Ammon's horn (tissue), 1 donor: ENCODE measurements at places on chromosomes 13 and 19.

DNA sequence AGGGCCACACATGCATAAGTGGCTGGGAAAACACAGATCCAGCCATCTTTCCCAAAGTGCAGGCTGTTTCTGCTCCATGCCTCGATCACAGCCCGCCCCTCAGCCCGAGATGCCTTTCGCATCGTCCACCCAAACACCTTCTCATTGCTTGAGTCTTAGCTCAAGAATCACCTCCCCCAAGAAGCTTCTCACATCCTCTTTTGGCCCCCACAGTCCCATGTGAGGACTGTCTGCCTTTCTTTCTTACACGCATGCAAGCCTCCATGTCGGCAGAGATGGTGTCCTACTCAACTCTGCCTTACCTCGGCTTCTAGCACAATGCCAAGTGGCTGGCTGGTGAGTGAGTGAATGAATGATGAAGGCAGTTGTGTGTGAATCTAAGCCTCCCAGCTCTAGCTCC, 18.1 kb upstream of the GSX1 start:
- DNase-seq: no peak

DNA sequence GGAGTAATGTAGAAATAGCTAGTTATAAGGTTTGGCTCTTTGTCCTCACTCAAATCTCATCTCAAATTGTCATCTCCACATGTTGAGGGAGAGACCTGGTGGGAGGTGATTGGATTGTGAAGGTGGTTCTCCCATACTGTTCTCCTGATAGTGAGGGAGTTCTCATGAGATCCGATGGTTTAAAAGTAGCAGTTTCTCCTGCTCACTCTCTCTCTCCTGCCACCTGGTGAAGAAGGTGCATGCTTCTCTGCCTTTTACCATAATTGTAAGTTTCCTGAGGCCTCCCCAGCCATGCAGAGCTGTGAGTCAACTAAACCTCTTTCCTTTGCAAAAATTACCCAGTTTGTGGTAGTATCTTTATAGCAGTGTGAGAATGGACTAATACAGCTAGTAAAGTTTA, 849.4 kb downstream of the DACH1 start:
- no peak for DNase-seq

DNA sequence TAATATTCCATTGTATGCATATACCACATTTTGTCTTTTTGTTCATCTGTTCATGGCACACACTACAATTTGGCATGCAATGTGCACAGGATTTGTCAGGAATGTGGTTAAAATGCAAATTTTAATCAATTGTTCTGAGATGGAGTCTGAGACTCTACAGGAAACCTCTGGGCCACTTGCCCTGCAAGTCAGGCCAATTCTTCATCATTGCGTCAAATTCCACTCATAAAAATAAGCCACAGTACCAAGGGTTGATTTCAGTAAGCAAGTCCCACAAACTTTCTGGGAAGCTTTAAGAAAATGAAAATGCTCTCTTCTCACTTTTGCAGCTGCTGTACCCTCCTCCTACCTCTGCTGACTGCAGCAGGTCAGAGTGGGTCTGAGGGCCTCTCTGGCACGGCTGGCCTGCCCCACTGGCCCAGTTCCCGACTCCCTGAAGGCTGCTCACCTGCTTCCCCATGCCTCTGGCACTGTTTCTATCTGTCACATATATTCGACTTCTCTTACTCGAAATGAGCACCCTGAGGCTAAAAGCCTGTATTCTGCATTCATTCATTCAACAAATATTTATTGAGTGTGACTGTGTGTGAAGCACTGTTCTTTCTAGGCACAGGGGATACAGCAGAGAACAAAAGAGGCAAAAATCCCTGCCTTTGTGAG, 83.8 kb upstream of the WASF3 start:
- DNase-seq: no peak

- no peak for DNase-seq
Measured at GRCh38 chr19:32418155-32418554, 12.6 kb downstream of the DPY19L3 start.

DNA sequence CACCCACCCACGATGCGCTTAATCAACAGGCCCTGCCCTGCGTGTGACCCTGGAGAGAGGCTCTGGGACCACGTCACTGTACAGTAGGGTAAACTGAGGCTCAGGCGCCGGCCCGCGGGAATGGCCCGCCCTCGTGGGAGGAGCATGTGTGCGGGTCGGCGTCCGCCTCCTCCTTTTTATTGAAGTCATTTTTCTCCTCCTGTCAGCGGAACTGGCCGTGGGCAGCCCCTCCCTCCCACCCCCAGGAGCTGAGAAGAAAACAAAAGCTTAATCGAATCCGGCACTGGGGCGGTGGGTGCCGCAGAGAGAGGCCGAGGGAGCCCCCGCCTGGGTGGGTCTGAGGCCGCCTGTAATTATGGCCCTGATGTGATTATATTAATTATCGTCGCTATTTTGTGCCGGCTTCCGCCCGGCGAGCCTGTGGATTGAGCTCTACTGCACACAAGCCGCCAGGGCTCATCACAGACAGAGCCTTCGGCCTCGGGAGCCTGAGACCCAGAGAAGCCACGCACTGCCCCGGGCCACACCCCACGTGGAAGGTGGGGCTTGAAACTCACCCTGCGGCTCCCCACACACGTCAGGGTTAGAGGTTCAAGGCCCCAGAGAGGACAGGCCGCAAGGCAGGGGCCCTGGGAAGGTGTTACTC, 7.0 kb downstream of the C2CD4C start:
- no peak for DNase-seq

DNA sequence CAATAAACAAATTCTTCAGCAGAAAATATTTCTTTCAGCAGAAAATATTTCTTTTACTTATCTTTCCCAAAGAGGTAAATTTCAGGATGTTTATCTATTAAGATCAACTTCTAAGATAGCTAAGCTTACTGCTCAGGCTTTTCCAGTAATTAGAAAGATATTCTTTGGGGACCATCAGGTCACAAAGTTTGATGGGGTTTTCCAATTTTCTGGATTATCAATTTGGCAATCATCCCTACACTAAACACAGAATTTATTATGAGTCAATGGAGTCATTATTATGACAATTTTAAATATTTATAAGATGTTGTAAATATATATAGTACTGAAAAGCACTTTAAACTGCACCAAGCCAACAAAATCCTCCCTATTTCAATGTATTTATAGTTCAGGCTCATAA, 137.6 kb downstream of the AKAP11 start:
- DNase-seq: no peak

DNA sequence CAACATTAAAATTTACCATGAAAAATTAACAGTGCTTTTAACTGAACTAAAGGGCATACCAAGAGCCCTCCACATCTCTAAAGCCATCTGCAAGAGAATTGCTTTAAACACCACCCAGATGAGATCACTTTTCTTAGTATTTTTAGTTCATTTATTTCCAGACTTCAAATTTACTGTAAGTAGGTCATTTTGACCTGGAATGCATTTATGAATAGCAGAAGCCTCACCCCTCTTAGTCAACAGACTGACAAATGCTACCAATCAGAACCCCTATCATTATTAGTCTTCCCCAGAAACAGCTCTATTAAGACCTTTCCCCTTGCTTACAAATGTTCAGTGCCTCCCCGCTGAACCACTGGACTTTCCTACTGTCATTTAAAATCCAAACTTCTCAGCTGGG, 27.3 kb downstream of the RUBCNL start:
- DNase-seq: no peak

GRCh38 chr19:11902228-11902627, 14.6 kb downstream of the ZNF69 start:
- no peak for DNase-seq

DNA sequence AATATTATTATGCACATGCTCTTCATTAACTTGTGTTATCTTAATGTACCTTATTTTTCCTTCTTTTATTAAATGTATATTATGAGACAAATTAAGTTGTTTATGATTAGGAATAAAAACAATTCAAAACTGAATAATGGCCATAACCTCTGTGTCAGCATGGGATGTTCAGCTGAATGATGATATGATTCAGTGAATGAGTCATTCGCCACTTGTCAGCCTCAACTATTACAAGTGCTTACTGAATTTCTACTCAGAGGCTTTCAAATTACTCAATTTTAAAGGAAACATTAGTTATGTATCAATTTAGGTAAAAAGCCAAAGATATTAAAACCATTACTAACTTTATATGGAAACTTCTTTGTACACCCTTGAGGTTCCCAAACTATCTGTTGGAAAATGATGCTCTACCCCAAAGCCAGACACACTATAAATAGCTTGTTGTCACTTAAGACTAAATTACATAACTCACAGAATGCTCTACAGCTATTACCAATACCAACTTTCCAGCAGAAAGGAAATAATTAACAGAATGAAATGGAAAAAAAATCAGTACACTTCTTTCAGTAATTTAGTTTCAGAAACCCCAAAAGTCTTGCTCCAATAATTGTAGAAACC, 14.4 kb downstream of the LIG4 start:
- DNase-seq: no peak

DNA sequence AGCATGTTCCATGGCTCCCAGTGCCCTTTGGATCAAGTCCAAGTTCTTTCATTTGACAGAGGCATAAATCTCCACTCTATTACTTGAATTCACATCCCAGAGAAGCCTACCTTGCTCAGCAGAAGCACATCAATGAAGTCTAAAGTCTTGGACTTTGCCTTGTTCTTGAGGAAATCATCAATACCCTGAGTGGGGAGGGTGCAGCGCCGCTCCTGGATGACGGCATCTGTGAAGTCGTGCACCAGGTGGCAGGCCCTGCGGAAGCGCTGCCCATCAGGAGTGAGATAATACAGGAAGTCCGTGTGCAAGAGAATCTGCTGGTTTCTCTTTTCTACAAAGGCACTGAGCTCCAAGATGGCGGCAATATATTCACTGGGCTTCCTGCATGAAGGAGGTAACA, 10.6 kb downstream of the CYP4F11 start:
- no peak for DNase-seq

- no peak for DNase-seq
Measured at GRCh38 chr19:30540761-30541160, 168.6 kb downstream of the ZNF536 start.
